Lower lobe of right lung (tissue), 2 donors: ENCODE measurements at places on chromosomes 2 and 18. TPM values are rescaled to one million over a fixed set of nuclear protein-coding genes. Genes with fewer than 3 reads are reported as not detected.

GRCh38 chr2:107808959-107809358, 17.7 kb upstream of the RGPD4 start:
- no peak for DNase-seq

- no peak for DNase-seq
These were observed 86.1 kb upstream of the PNPT1 start for GRCh38 chr2:55779459-55780421.

The BMP10 gene
- 0.24 TPM for total RNA-seq

DNA sequence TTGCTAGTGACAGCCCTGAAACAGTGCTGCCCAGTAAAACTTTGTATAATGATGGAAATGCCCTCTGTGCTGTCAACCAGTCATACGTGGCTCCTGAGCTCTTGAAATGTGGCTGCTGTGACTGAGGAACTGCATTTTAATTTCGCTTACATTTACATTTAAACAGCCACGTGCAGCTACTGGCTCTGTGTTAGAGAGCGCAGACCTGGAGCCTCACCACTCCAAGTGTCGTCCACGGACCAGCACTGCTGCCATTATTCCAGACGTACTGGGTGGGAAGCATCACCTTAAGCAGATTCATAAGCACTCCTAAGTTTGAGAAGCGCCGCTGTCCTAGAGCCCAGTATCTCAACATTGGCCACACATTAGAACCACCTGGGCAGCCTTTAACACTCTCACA, 77.0 kb upstream of the MGAT4A start:
- no peak for DNase-seq

The WNT10A gene
- 0.35 TPM for total RNA-seq

The TMEM18 gene
- 23.3 TPM for total RNA-seq
